ENCODE measurements at places on chromosomes 1 and 21.

- no peak for DNase-seq
Measured at GRCh38 chr1:161994175-161994668, 29.4 kb downstream of the OLFML2B start.

- no peak for DNase-seq
Measured at GRCh38 chr1:64231654-64232053, 28.2 kb downstream of the UBE2U start.

DNA sequence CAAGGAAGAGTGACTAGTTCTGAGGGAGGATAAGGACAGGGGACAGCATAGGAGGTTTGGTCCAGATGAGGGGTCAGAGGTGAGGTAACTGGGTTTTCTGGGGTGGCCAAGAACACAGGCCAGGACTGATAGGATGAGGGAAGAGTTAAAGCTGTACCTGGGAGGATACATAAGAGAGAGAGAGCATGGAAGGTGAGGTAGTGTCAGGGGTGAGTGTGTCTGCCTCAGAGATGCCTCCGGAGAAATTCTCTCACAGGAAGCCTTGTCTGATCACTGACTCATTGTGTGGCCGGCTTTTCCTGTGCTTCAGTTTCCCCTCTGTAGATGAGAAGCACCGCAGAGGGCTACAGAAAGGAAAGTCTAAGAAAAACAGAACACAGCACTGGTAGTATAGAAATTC lies 40.2 kb downstream of the FASLG start:
- peak; percentile 69 for DNase-seq

DNA sequence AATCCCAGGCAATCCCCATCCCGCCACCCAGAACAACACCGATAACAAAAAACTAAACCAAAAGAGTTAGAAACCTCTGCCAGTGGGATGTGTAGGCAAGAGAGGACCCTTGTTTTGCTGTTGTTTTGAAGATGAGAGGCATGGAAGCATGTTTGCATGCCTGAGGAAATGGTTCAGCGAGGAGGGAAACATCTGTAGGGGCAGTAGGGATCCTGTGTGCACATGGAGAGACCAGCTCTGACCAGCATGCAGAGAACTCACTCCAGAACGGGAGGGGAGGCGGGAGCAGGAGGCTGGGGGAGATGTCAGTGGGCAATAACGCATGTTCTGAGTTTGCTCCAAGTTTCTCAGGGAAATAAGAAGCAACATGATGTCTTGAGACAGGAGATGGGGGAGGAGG lies 5.3 kb downstream of the CLDN14 start:
- DNase-seq: no peak

DNA sequence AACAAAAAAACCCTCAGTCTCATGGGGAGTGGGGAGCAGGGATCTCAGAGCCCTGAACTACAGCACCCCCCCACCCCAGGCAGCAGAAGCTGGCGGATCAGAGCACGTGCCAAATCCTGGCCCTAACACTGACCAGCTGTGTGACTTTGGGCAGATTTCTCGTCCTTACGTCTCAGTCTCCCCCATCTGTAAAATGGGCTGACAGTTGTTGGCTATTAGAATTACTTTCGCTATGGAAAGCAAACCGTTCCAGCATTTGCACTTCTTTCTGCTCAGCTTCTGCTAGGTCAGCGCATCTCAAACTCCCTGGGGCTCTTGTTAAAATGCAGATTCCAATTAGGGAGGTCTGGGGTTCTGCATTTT lies 15.5 kb downstream of the TNFRSF8 start:
- no peak for DNase-seq
